ENCODE measurements at places on chromosomes 13 and 19.
A peak's percentile ranks its signal among the peaks of the same experiment; 100 is the strongest.

GRCh38 chr13:98129059-98129746, 13.7 kb upstream of the FARP1 start:
- DNase-seq = no peak

GRCh38 chr13:35884211-35884760, 246.9 kb downstream of the DCLK1 start:
- DNase-seq = no peak

- DNase-seq = no peak
Measured at GRCh38 chr13:88887045-88887662, 1216.0 kb downstream of the SLITRK5 start.

DNA sequence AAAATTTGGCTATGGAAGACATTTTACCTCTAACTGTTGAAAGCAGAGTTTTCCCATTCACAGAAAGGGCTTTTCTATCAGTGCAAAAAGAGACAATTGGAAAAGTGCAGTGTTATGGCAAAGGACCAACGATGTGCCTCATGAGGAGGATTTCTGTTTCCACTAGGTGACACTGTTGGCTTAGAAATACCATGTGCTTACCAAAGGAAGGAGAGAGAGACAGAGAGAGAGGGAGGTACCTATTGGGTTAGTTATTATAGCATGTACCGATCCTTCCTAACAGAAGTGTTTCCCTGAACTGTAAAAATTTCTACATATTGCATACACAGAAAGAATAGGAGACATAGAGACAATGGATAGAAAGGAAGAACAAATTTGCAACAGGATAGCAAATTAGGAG, 23.9 kb upstream of the PSG4 start:
- no peak for DNase-seq

DNA sequence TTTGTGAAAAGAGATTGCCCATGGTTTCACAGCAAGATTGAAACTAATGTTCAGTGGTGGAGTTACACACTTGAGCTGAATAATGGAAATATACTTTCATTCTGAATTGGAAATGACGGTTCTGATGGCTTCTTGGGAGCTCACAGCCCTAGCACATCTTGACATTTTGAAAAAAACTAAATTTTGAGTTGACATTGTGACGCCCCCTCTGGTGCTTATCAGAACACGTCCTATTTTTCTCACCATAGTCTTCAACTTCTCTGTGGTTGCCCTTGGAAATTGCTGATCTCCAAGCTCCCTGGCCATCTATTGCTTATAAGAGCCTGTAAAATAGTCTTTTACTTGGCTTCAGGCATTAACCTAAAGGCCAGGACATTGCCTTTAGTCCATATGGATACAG, 202.1 kb downstream of the OXGR1 start:
- DNase-seq = no peak

DNA sequence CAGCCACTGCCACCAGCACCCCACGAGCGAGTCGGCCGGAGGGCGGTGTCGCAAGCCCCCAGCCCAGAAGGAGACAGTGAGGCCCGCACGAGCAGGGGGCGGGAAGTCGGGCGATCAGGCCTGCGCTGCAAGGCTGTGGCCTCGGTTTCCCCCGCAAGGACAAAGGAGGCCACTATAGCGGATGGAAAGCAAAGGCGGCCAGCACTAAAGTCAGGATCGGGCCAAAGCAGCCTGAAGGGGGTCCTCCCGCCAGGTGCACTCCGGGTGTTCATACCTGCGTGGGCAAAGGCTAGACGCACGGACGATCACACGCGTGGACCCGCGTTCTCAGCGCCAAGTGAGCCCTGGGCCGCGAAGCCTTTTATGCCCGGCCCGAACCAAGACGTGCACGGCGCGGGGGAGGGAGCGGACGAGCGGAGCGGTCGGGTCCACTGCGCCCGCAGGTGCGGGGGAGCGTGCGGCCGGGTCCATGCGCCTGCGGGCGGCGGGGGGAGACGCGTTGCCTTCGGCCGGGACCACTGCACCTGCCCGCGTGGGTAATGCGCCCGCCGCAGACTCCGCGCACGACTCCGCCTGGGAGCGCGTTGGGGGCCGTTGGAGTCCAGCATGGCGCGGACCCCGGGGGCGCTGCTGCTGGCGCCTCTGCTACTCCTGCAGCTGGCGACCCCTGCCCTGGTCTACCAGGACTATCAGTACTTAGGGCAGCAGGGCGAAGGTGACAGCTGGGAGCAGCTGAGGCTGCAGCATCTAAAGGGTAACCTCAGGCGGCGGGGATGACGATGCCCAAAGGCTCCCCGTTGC, at the start of the genes PRDX2 and THSD8:
Gene PRDX2, minus strand, starts transcription at position 335 of the 801 bp plus-strand sequence. CDS start 539 bp downstream, outside the sequence.
Gene THSD8, plus strand, starts transcription at position 604 of the 801 bp plus-strand sequence. Its CDS starts 3 bp downstream, at position 607.
- peak; percentile 83 for DNase-seq
